ENCODE measurements at places on chromosomes 3 and 15.

DNA sequence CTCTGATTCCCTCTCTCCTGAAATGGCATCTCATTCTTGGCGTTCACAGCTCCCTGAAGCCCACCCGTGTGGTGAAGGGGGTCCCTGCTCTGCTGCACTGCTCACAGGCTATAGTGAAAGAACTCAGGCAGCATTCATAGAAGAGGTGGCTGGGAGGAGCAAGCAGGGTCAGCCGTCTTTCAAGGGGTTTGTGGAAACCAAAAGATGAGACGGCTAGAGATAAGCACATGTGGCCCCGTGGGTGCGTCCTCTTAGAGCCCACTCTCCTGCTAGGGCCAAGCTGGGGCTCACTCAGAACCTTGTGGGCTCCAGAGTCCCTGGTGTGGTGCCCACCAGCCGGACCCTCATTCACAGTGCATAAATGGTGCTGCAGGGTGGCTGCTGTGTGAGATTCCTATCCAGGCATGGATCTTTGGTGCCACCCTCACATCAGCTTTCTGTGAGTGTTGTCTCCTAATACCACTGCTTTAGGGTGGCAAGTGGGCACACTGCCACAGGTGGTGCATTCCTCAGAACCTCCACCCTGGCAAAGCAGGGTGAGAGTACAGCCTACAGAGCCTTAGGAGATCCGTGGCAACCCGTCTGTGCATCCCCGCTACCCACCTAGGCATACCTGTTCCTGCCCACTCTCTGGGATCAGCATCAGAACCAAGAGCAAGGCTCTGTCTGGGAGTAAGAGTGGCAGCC, 11.2 kb upstream of the SEMA4B start:
- no peak for DNase-seq

GRCh38 chr3:113625834-113626233, 70.6 kb downstream of the USF3 start:
- no peak for DNase-seq

DNA sequence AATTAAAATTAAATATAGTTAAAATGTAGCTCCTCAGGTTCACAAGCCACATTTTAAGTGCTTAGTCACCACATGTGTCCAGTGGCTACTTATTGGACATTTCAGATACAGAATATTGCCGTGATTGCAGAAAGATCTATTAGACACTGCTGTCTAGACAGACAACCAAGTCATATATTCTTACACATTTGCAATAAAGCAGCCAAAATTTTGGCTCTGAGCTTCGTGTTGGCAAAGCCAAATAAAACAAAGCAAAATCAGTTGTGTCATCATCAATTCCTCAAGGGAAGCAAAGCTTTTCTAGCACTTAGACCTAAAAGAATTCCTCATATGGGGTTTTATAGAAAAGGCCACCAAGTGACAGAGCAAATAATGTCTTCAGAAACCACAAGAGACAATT, 193.1 kb upstream of the LPP start:
- no peak for DNase-seq

DNA sequence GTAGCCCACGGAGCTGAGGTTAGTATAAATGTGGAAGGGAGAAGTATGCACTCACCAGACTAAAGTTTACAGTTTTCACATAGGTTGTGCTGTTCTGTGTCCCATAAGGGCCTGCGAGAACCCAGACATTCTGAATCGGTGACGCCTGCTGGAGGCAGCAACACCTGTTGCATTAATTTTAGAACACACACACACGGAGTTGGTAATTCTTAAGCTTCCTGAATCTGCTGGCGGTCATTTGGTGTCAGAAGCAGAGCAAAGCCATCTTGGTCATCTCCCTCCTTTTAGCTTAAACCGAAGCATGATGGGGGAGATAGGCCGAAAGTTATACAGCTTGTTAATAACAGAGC, 41.1 kb upstream of the AP3B2 start:
- DNase-seq, result no peak

GRCh38 chr3:192130534-192131132, 596.7 kb downstream of the FGF12 start:
- no peak for DNase-seq

GRCh38 chr3:155554777-155555451, 190.0 kb downstream of the PLCH1 start:
- DNase-seq, result no peak

- DNase-seq, result no peak
Observed at GRCh38 chr3:45056608-45057301, 30.7 kb downstream of the CLEC3B start.

GRCh38 chr3:138434875-138435772, 708 bp downstream of the ESYT3 start:
- no peak for DNase-seq

GRCh38 chr3:180078592-180078991, 41.9 kb upstream of the PEX5L start:
- no peak for DNase-seq

DNA sequence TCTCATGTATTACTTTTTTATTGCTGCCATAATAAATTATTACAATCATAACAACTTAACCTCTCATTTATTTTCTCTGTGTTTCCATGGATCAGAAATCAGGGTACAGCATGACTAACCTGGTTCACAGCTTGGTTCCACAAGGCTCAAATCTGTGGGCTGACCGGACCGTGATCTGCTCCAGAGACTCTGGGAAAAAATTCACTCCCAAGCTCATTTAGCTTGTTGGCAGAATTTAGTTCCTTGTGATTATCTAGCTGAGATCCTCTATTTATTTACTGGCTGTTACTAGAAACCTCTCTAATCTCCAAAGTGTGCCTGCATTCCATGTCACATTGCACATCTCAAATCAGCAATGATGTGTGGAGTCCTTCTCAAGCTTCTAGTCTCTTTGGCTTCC, 386.6 kb downstream of the DIPK2A start:
- DNase-seq, result no peak

DNA sequence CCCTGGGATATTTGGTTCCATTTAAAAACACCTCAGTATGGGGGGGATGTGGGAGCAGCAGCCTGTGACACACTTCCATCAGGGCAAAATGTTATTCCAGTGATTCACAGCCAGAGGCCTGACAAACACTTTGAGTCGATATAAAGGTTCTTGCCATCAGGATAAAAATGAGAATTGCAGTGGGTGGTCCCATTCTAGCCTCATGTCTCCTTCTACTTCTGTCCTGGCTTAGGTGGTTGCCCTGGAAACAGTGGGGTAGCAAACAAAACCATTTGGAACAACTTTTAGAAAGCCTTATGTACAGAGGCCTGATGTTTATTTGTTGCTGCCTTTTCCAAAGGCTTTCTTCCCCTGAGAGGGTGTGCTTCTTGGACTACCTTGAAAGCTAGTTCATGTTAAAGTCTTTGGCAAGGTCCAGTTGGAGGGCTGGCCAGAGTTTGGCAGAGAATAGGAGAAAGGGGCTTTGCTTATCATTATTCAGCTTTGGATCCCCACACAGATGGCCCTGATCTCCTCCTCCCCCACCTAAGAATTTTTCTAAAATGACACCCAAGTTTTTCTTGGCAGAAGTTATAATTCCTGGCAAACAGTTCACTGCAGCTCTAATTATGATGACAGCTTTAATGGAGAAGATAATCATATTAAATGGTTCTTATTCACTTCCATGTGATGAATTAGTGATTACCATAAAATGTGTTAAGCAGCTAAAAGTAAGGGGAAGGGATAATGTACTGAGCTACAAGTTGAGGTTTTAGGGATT, 84.2 kb upstream of the ZNF280D start:
- no peak for DNase-seq
